ENCODE measurements at places on chromosomes 4 and X. TPM values are rescaled to one million over a fixed set of nuclear protein-coding genes. Genes with fewer than 3 reads are reported as not detected.

The GPR50 gene
- 0.26 TPM for total RNA-seq

The ETFDH gene
- total RNA-seq = 5.1 TPM

The TMEM144 gene
- 2.7 TPM for total RNA-seq

The MSANTD1 gene
- total RNA-seq = 0.21 TPM

The DRD5 gene
- total RNA-seq = 0.03 TPM

The CLNK gene
- not detected for total RNA-seq

All from A549 treated with Hydrocortisone at 1 μM for 4 hours (cell line).